ENCODE measurements at places on chromosomes 1 and 21.

- DNase-seq: no peak
These were observed 11.6 kb downstream of the ENO1 start for GRCh38 chr1:8866792-8867415.

GRCh38 chr1:203056516-203056915 lies 29.3 kb downstream of the MYOG start:
- DNase-seq: no peak

DNA sequence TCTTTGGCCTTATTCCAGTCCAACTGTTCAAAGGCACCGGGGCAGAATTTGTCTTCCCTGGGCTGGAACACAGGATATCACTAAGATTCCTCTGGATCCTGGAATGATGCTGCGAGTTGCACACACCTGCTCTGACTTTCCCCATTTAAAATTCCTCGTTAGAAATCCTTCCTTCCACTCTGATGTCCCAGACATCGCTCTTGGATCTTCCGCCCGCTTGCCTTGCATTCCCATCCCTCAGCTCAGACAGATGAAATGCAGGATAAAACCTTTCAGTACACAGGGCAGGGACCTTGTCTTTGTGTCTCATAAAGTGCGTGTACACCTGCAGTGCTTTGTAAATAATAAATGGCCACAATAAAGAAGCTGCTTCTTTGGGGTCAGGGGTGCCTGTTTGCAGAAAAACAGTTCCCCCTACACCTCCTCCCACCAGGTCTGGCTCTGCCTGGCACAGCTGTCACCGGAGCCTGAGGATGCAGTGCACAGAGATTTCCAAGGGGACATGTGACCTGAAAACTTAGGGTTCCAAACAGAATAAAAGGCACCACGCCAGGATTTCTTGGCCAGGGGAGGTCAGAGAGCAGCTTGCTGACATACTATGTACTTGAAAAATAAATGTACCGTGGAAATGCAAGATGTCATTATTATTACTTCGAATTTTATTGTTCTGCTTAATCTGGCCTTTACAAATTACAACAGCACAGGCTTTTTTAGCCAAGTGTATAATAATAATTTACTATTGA lies 62.9 kb upstream of the SYT6 start:
- no peak for DNase-seq

DNA sequence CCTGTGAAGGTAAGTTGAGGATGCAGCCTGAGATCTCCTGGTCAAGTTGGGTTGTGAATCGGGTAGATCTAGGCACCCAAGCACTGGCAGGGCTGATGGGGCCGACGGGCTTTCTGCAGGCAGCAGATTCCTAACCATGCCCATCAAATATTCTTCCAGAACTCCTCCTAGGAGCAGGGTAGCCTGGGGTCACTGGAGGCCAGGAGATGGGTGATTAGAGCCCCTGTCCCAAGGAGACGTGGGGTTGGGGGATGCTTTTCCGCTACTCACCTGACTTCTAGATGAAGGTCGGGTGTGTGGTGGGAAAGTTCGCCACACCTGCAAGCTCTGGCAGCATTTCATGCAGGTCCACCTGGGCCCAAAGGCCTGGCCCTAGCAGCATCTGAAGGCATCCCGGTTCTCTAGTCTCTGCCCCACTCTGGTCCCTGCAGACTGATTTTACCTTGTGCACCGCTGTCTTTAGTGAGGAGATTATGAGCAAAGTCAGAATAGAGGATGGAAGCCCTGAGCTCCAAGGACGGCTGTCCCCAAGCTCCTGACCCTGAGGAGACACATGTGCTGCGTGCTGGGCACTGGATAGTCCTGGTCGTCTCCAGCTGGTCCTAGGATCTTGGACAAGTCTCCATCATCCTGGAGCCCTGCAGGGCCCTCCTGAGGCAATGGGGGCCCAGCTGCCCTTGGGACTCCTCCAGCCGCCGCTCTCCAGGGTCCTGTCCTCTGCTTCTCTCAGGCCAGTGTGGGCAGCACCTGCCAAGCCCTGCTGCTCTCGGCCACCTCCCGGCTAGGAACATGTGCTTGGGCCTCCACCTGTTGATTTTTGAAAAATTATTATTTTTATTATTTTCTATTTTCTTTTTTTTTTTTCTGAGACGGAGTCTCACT lies 21.8 kb upstream of the C2CD2 start:
- no peak for DNase-seq

DNA sequence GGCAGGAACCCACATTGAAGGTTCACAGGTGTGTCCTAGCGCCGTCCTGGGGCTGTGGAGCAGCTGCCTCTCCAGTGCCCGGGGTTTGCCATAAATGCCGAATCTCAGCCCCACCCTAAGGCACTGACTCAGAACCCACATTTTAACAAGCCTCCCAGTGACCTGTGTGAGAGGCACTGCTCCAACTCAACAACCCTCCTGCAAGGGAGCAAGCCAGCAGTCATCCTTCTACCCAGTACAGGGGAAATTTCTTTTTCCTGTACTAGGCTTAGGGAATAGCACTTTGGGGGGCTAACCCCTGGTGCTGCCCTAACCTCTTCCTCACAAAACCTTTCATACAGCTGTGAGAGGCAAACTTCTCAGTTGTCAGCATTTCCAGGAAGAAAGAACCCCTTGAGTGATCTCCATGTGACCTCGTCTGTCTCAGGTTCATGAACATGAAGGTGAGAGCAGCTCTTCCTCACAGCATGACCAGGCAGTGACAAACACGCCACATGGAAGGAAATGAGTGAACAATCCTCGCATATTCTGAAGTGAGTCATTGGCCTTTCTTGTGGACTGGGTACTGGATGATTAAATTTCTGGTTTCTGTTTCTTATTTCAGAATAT lies 11.4 kb upstream of the BCAR3 start:
- DNase-seq: no peak

GRCh38 chr1:17031436-17031835 lies 19.7 kb upstream of the ATP13A2 start:
- DNase-seq: no peak

GRCh38 chr1:231338270-231339128 lies at the start of gene SPRTN:
Gene SPRTN (plus strand): TSS chr1:231338293. CDS start chr1:231338384, 91 bp downstream.
- DNase-seq: no peak

GRCh38 chr1:154808909-154809262 lies 61.2 kb downstream of the KCNN3 start:
- DNase-seq: no peak

GRCh38 chr1:91273875-91274274 lies 130.8 kb downstream of the HFM1 start:
- DNase-seq: no peak

- DNase-seq: no peak
These were observed 129.3 kb upstream of the KIF26B start for GRCh38 chr1:245025525-245025924.

DNA sequence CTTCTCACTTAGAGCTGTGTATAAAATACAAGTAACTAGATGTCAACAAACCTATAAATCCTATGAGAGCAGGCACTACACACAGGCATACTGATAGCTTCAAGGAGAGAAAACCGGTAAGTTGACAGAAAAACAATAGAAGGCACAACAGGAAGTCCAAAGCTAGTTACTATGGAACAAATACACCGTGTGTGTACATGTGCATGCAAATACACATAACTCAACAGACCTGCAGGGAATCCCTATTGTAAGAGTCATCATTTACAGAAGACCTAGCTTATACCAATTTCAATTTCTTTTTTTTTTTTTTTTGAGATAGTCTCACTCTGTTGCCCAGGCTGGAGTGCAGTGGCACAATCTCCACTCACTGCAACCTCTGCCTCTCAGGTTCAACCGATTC lies 26.3 kb downstream of the JAK1 start:
- no peak for DNase-seq

DNA sequence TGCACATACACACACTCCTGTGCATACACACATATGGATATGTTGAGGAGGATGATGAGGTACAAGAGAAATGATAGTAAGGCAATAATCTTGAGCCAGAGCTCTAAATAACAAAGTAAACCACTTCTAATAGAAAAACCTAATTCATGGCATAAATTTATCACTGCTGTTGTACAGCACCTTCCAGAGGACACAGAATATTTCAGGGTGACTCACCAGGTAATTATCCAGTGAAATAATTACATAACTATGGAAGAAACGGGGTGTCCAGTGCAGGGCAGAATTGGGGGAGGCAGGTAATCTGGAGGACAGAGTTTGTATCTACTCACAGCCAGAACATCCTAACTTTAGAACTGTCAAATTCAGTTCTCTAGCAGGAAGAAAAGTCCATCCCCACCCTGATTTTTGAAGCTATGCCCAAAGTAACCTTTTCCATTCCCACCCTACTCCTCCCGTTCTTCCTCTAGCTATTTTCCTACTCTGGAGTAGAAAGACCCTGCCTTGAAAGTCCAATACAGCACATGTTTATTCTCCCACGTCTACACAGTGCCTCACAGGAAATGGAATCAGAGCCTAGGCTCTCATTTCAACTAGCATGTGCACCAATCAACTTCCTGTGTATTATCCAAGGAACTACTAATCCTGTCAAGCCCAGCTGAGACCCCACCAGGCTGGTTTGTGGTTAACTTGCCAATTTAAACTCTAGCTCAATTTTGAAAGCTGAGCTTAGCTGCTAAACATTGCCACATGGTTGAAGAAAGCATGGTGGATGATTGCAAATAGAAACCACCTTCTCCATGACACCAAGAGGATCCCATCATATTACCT lies 96.6 kb downstream of the PTPN14 start:
- DNase-seq: no peak

DNA sequence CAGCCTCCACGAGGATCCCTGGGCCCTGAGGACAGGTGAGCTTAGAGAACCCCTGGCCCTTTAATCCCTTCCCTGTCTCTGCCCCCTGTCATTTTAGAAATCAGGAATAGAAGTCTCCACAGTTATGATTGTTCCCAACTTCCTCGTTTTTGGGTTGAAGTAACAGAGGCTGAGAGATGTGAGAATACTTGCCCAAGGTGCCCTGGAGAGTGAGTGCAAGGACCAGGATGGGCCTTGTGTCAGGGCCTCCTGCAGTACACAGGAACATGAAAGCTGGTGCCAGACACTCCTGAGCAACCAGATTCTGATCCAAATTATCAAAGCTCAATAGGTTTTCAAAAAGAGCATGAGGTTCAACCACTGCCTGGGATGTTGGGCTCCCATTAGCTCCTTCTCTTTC lies 10.1 kb downstream of the HLX start:
- DNase-seq: no peak

All from left hindlimb (tissue), 1 donor.